ENCODE measurements at places on chromosomes 5 and 9.

- no peak for DNase-seq
Observed at GRCh38 chr9:85216601-85217000, 525.2 kb downstream of the AGTPBP1 start.

GRCh38 chr9:68841276-68842052 is 136.4 kb downstream of the PIP5K1B start:
- DNase-seq, result no peak

- no peak for DNase-seq
Observed at GRCh38 chr9:134182554-134183085, 18.3 kb upstream of the RNU6ATAC start.

DNA sequence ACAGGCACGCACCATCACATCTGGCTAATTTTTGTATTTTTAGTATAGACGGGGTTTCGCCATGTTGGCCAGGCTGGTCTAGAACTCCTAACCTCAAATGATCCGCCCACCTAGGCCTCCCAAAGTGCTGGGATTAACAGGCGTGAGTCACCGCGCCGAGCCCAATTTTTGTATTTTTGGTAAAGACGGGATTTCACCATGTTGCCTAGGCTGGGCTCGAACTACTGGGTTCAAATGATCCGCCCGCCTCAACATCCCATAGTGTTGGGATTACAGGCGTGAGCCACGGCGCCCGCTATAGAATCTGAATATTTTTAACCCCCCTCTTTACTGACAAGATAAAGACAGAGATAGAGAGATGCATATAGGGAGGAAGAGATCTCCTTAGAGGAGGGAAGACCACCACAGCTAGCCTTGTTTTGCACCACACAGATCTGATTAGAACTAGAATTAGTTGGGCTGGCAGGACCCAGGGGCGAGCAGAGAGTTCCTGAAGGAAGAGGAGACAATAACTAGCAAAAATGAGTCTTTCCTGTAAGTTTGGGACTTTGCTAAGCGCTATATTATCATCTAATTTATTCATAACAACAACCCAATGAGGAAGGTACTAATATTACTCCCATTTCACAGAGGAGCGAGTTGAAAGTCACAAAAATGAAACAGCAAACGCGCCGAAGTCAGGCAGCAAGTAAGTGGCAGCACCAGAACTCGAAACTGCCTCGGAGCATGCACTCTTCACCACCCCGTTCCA is 1.5 kb upstream of the ANKHD1 start:
- peak; percentile 44 for DNase-seq

DNA sequence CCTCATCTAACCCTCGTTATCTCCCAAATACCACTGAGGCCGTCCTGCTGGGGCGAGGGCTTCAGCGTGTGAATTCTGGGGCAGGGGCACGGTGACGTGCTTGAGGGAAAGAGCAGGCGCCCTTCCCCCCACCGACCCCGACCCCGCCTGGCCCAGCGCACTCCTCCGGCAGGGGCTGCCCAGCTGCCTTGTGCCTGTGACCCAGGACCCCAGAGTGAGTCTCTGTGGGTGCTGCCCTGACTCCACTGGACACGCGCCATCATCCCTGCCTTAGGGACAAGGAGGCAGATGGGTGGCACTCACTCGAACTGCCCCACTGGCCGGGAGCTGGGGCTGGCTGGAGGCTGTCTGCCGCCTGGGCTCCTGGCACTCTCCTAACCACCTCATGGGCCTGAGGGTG is 136.2 kb upstream of the LPCAT1 start:
- DNase-seq, result no peak

GRCh38 chr9:135146766-135147473 is 59.5 kb downstream of the OLFM1 start:
- DNase-seq, result no peak

GRCh38 chr5:18114151-18114757 is 480.0 kb downstream of the TAF11L14 start:
- peak; percentile 47 for DNase-seq

DNA sequence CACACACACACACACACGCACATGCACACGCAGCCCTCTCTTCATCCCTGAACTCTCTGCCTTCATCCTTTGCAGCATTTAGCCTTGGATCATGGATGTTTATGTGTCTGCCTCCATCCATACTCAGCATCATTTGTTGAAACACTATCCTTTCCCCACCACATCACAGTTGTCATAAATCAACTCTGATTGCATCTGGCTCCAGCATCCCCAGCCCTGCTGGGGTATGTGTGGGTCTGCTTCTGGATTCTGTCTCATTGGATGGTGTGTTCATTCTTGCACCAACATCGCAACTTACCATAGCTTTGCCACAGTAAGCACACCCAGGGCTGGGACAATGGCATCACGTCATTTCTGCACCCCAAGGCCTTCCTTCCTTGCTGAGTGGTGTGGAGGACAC is 175.4 kb downstream of the RGS3 start:
- DNase-seq, result no peak

GRCh38 chr9:122164286-122164685 is 4.6 kb downstream of the MORN5 start:
- no peak for DNase-seq

DNA sequence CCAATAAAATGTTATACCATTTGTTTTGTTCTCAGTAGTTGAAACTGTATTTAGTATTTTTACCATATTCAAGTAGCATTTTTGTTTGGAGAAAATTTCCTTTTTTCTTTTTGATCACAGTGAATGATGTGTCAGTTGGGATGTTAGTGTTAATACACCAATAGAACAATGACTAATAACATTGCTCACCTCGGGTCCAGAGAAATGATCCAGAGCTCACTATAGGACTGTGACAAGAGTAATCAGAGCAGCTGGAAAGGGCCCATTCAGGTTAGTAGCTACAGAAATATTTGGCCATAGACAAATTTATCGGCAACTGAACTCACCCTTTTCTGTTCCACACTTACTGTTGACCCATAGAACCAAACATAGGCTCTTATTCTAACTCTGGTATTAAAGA is 989.2 kb downstream of the TLE4 start:
- no peak for DNase-seq

GRCh38 chr5:81213070-81213469 is 20.1 kb upstream of the CKMT2 start:
- no peak for DNase-seq

DNA sequence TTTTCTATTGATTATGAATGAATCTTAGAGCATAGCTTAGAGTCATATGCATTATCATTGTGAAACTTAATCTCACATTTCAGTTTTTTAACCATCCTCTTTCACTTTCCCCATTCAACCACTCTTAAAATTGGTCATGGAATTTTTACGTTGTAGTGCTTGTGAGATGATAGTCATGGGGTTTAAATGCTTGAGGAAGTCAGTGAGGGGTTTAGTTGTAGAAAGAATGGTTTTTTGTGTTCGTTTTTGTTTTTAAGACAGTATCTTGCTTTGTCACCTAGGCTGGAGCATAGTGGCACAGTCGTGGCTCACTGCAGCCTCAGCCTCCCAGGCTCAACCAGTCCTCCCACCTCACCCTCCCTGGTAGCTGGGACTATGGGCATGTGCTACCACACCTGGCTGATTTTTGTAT is 19.6 kb downstream of the UGCG start:
- peak; percentile 59 for DNase-seq

DNA sequence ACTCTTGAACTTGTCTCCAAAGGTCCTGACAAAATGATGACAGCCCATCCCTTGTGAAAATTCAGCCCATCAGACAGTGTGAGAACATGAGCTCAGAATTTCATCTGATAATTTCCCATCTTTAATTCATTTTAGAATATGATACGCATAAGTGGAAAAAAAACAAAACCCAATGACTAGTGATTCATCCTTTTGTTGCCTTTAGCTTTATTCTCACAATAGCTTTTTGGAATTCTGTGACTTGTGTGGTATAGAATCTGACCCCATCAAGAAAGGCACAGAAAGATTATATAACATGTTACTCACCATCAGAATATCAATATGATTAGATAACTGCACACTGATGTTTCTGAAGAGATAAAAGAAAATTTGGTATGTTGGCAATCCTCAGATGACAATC is 16.1 kb upstream of the TMED7 start:
- no peak for DNase-seq

- DNase-seq, result peak; percentile 89
Observed at GRCh38 chr5:37859805-37860204, 20.0 kb upstream of the GDNF start.

GRCh38 chr5:123441408-123441807 is 18.2 kb upstream of the CEP120 start:
- no peak for DNase-seq

DNA sequence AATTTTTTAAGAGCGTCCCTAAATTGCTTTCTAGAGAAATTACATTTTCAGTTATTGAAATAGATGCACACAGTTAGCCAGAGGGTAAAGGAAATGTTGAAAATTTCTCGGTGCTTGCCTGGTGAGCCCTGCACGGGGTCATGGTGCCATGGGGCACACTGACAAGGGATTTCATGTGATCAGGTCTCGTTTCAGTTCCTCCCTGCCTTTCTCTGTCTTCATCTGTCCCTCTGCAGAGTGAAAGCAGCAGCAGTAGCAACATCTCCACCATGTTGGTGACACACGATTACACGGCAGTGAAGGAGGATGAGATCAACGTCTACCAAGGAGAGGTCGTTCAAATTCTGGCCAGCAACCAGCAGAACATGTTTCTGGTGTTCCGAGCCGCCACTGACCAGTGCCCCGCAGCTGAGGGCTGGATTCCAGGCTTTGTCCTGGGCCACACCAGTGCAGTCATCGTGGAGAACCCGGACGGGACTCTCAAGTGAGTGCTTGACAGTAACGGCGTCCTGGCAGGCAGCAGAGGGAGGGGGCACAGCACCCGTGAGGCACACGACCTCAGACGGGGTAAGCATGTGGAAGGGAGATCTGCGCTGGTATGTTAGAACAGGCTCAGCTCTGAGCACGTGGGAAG is 89.1 kb upstream of the OTULINL start:
- peak; percentile 83 for DNase-seq

GRCh38 chr9:109953300-109953699 is 173.3 kb downstream of the PALM2AKAP2 start:
- DNase-seq, result peak; percentile 30

GRCh38 chr9:27765266-27766072 is 192.2 kb upstream of the C9orf72 start:
- DNase-seq, result no peak

DNA sequence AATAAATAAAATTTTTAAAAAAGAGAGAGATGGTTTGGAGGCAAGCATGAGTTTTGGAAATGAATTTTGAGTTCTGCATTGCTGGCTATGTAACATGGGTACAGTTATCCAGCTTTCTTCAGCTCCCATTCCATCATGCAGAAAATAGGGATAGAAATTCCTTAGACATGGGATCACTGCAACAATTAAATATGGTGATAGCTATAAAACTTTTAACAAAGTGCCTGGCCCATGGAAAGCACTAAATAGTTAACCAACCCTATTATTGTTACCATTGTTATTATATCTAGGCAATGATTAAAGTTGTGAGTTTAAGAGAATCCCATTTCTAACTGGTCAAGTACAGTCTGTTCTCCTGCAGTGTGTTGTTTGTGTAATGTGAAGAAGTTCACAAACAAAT is 115.4 kb upstream of the GAS1 start:
- DNase-seq, result no peak

DNA sequence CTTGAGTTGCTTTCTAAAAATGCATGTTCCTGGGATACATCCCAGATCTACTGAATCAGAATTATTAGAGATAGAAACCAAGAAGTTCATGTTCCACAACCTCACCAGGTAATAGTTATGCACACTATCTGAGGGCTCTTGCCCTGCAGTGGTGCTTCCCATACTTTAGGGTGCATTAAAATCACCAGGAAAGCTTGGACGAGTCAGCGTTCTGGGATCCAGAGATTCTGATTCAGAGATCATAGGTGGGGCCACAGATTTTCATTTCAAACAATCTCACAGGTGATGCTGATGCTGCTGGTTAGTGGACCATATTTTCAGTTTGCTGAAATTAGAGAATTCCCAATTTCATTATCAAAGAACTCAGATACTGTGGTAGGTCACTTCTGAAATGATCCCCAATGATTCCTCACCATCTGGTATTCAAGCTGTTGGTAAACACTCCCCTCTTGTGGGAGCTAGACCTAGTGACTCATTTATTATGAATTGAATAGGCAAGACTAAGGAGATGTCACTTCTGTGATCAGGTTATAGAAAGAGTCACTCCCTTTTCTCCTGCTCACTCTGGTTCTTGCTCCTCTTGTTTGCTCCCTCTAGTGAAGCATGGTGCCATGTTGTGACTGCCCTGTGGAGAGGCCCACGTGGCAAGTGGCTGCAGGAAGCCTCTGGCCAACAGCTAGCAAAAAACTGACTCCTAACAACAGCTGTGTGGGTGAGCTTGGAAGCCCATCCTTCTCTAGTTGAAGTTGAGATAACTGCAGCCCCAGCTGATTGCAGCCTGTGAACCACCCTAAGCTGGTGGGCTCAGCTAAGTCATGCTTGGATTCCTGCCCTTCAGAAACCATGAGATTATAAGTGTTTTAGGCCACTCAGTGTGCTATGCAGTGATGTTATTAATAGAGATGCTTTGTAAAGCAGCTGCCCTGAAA is 59.8 kb downstream of the SH3TC2 start:
- no peak for DNase-seq

DNA sequence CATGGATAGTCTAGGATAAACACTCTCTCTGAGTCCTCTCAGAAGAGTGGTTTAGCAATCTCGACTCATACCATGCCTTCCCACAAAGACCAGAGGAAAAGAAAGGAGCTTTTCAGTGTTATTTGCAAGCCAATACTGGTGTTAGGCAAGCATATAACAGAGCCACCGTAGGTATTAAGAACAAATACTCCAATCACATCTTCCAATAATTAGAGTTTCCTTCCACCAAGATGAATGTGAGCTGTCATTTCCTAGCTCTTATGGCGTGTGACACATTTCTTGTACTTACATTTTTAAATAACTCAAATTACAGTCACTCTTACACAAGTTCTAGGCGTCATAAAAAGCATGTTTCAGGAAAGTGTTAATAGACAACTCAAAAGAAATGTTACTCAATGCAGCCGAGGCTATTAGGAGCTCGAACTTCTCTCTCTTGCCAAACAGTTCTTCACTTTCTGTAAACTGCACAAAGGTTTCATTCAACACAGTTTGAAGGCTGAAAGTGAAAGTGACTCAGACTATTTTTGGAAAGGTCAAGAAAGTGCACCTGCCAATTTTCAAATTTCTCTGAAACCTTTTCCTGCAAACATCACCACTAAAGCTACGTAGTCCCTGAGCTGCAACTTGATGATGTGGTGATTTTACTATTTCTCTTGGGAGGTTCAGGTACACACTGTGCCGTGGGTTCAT is 153.8 kb downstream of the AUH start:
- peak; percentile 93 for DNase-seq

Data from MV-4-11 (cell line).